ENCODE measurements at places on chromosomes 12 and 14.

DNA sequence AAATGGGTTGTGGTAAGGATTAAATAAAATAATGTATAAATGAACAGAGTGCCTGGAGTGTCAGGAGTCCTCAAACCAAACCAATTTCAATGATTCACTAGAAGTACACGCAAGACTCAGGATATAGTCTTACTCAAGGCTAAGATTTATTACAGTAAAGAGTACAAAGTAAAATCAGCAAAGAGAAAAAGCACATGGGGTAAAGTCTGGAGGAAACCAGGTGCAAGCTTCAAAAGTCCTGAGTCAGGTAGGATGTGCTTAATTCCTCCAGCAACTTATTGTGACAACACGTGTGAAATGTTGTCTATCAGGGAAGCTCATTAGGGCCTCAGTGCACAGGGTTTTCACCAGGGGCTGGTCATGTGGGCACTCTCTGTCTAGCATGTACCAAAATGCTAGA lies 105.8 kb upstream of the NAP1L1 start:
- DNase-seq = no peak

- DNase-seq = no peak
These were observed 216.2 kb upstream of the ABCD2 start for GRCh38 chr12:39835517-39836489.

- no peak for DNase-seq
These were observed 473.5 kb downstream of the PRKD1 start for GRCh38 chr14:29454026-29454693.

- peak; percentile 58 for DNase-seq
These were observed 63.7 kb downstream of the ZNF664 start for GRCh38 chr12:124036657-124037109.

- peak; percentile 36 for DNase-seq
These were observed 1.8 kb downstream of the SLC8A3 start for GRCh38 chr14:70186900-70187451.

DNA sequence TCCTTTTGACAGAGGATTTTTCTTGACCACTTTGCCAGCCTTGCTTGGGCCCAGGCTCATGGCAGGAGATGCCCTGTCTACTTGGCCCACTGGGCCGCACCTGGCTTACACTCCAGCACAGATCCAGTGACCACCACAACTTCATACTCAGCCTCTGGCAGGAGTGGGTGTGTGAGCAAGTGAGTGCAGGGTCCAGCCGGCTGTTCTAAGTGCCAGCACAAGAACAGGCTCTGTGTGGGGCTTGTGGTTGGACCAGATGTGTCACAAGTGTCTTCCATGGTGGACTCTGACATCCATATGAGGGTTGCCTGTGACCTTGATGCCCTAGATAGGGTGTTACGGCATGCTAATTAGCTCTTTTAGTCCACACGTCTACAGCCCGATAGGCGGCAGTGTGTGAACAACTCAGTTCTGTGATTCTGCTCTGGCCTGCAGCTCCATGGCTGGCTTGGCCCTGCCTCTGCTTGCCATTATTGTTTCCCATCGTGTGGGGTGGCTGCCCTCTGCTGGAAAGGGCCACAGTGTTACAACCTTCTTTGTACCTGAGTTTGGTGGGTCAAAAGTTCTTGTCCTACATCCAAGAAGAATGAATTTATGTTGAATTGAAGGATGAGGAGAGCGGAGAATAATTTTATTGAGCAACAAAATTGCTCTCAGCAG lies 1089.1 kb downstream of the SLC6A15 start:
- peak; percentile 61 for DNase-seq

DNA sequence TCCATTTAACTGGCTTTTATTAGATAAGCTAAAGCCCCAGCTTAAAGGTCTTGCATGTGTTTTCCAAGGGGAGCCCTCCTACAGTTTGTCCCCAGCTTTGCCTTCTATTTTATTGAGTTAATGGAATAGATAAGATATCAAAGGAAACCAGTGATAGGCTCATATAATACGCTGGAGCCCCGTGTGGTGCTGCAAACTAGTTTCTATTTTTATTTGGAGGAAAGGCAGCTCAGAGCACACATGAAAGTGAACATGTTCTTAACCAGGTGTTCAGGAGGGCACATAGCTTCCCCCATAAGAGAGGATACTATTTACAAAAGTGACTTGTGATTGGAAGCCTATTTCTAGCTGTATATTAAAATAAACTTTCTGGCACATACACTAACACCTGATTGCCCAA lies 251.7 kb downstream of the PDZRN4 start:
- no peak for DNase-seq

GRCh38 chr14:49986343-49987014 lies 93.6 kb downstream of the ARF6 start:
- no peak for DNase-seq

DNA sequence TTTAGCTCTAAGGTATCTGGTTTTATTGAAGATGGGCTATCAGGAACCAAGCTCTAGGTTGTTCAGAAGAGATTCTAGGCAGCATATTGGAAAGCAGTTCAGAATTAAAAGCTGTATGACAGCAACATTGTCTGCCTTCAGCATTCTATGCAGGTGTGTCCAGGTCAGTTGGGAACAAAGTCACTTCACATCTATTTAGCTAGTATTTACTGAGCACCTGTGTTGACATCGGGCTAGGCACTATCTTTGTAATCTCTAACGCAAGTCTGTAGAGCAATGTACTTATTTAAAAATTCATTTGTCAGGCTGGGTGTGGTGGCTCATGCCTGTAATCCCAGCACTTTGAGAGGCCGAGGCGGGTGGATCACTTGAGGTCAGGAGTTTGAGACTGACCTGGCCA lies 6.8 kb upstream of the EID3 start:
- no peak for DNase-seq

GRCh38 chr12:29883525-29883924 lies 99.8 kb upstream of the TMTC1 start:
- no peak for DNase-seq

DNA sequence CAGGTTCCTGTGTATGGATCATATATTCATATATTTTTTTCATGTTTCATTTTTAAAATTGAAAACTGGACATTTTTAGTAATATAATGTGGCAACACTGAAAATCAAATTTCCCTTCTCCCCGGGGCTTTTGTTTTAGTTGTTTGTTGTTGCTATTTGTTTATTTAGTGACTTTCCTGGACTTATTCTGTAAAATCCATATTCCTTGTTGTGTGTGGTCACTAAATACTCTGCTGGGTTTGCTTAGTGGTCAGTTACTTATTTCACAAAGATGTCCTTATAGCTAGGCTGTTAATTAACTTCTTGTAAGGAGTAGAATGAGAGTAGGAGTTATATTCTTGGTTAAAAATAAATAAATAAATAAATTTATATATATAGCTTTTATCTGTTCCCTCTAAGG lies 121.6 kb upstream of the MED13L start:
- DNase-seq = no peak

DNA sequence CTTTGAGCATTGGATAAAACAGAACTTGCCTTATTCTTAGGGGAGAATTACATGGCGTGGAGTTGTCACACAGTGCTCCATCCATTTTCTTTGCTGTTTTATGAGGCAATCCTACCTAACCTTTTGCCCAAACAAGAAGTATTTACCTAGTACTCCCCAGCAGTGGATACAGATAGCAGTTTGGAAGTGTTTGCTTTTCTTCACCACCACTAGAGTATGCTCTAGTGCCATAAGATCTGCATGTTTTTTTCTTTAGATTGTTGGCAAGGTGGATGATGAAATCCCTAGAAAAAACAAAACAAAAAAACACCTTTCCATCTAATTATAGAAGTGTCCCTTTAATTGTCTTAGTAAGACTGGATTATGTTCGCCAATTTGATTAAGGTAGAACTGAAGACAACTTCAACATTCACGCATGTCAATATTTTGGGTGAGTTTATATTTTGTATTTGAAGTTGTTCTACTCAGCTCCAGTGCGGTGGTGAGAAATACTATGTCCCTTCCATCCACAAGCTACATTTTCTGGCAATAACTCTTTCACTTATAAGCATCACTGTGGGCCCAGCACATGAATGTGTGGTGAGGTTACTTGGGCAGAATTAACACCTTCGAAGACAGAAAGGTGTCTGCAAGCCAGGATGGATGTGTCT lies 23.6 kb upstream of the TMEM260 start:
- DNase-seq = peak; percentile 35

DNA sequence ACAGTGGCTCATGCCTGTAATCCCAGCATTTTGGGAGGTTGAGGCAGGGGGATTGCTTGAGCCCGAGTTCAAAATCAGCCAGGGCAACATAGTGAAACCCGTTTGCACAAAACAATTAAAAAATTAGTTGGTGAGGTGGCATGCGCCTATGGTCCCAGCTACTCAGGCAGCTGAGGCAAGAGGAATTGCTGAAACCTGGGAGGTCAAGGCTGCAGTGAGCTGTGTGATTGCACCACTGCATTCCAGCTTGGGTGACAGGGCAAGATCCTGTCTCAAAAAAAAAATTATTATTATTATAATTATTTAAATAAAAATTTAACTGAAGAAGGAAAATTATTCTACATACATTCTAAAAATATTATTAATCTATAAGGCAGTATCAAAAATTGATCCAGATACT lies 164.1 kb downstream of the ITPR2 start:
- DNase-seq = no peak

DNA sequence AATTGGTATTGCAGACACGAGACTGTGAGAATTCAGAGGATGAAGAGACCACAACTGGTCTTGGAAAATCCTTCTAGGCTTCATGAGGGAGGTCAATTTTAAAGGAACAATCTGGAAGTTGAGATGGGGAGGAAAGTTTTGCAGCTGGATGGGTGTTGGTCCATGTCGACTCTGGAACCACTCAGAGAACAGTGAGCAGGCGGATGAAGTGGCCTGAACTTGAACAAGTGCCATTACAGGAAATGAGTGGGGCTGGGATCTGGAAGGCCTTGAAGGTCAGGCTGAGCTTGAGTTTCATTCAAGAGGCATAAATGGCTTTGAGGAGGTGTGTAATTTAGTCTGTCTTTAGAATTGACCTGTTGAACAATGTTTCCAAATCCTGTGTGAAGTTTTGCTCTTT lies 140.9 kb downstream of the GALC start:
- no peak for DNase-seq

GRCh38 chr14:34012978-34013720 lies 62.3 kb upstream of the EGLN3 start:
- no peak for DNase-seq

DNA sequence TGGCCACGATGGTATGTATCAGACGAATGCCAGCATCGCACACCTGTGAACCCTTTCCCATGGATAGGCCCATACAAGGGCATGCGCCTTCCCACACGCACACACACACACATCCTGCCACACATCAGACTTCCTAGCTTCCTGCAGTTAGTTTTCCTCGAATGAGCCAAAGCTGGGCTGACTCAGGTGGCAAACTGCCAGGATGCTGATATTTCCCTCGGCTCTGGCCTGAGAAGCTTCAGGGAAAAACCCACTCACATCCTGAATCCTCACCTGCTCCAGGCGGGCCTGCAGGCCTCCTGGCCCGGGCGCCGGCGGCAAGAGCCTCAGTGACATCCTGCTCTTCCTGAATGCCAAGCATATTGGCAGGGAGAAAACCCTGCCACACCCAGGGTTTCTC lies 22.4 kb downstream of the CALM1 start:
- no peak for DNase-seq

DNA sequence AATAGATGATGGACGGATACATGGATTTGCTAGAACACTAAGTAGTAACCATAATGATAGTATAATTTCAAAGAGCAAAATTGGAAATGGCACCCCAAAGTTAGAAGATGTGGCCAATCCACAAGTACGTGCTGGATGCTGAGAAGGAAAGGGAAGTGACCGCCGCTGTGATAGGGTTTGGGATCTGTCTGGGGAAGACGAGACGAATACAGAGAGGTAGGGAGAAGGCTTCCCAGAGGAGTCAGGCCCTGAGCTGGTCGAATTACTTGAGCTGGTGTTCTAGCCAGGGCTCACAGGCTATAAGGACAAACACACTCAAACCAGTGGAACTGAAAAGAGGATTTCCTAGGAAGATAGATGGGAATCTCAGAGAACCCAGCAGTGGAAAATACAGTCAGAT lies 9.4 kb upstream of the ACVR1B start:
- DNase-seq = no peak

DNA sequence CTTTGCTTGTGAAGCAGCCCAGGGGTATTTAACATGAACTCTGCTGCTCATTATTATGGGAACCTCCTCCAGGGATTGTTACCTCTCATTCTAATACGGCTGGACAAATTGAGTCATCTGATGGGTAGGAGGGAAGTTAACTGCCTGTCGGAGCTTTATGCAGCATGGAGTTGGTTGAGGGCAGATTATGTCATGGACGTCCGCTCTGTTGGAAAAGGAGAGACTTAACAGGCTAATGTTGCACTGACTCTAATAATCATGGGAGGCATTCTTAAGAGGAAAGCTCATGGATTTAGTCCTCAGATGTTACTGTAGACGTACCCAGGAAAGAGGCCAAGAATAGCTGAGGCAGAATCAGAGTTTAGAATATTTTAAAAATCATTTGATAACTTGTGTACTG lies 9.9 kb downstream of the POP5 start:
- peak; percentile 38 for DNase-seq

DNA sequence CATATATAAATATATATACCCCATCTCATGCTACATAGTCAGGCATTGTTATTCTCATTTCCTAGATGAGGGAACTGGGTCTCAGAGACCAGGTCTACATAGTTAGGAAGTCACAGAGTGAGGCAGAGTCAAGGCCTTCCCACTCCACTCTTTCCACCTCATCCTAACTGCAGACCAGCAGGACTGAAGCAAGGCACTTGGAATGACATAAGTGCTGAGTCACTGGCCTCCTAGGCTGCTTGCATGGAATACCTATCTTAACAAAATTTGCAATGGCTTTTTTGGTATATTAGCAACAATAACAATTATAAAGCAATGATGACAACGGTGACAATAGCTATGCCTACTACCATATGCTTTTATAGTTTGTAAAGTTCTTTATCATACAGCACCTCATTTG lies 5.4 kb upstream of the ANO4 start:
- no peak for DNase-seq

GRCh38 chr14:53539489-53540126 lies 386.5 kb upstream of the DDHD1 start:
- DNase-seq = peak; percentile 80

DNA sequence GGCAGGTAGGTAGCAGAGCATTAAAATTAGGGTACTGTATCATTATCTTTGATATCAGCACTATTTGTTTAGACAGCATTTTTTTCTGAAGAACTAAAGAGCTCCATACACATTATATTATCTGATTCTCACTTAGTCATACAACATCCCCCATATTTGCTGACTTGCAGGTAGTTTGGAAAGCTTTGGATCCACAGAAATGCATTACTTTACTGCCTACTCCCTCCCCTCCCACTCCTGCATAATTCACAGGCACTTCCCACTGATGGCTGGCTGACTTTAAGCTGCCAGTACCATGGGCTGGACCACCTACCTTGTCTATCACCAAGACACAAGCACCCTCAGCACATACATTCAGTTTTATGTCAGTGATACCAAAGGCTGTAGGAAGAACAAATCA lies 110.4 kb downstream of the SLC8A3 start:
- DNase-seq = no peak

- no peak for DNase-seq
These were observed 463.9 kb upstream of the TBX3 start for GRCh38 chr12:115147916-115148315.
